ENCODE measurements at places on chromosomes 1 and 21.

- peak; percentile 61 for DNase-seq
These were observed 11.7 kb downstream of the SEMA4A start for GRCh38 chr1:156165083-156165482.

GRCh38 chr1:157691285-157691920 lies 9.2 kb downstream of the FCRL3 start:
- peak; percentile 51 for DNase-seq

DNA sequence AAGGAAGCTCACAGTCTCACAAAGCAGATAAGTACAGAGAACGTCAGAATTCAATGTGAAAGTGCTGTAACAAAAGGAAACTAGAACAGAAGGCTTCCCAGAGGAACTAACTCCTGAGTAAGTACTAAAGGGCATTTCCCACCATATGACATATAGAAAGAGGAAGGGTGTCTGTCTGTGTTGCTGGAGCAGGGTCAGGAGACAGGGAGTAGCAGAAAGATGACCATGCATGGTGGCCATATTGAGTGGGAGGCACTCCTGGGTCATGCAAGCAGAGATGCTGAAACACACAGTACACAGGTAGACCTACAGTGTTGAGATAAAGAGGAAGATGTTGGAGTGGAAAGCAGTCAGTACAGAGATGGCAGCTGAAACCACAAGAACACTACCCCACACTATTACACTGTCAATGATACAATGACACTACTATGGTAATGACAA lies 47.3 kb downstream of the SLC25A24 start:
- no peak for DNase-seq

- peak; percentile 41 for DNase-seq
These were observed 11.6 kb upstream of the S100A7A start for GRCh38 chr1:153404768-153405167.

DNA sequence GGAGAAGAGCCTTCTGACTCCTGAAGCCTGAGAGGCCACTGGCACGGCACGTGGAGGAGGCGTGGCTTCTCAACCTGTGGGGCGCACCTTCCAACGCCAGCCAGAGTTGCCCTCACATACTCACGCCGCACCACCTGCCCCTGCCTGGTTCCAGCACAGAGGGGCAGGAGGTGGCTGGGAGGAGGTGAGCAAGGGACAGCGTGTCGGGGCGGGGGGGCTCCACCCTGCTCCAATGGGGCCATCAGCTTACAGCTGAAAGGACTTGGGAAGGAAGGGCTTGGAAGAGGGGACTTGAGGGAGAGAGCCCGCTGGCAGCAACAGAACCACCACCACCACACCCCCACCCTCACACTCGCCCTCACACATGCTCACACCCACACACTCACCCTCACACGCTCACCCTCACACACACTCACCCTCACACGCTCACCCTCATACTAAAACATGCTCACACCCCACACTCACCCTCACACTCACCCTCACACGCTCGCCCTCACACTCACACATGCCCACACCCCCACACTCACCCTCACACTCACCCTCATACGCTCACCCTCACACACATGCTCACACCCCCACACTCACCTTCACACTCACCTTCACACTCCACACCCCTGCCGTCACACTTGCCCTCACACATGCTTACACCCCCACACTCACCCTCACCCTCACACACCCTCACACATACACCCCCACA lies 41.6 kb upstream of the EDN2 start:
- DNase-seq, result no peak

Measured in B cell (primary cell).